ENCODE measurements at places on chromosomes 12 and 14. TPM values are rescaled to one million over a fixed set of nuclear protein-coding genes. Genes with fewer than 3 reads are reported as not detected.

Gene SOX5
- 7.1 TPM for total RNA-seq

Gene ANAPC7
- 35.0 TPM for total RNA-seq

Gene SUOX
- 29.0 TPM for total RNA-seq

Gene POTEM
- total RNA-seq: not detected

Gene SLC4A8
- 0.46 TPM for total RNA-seq

GRCh38 chr12:78149459-78149858 is 318.8 kb downstream of the NAV3 start:
- H3K4me1 ChIP-seq: no peaks in the 10 kb centered on the region
- no peak overlapping the region for H3K27ac ChIP-seq
- H3K4me3 ChIP-seq: no peak overlapping the region
- H3K27me3 ChIP-seq: no peaks in the 10 kb centered on the region
- no peak for DNase-seq

- H3K4me1 ChIP-seq: no peaks in the 10 kb centered on the region
- no peaks in the 10 kb centered on the region for H3K36me3 ChIP-seq
- no peak overlapping the region for H3K27ac ChIP-seq
- H3K4me3 ChIP-seq: no peak overlapping the region
Measured at GRCh38 chr14:54377501-54377900, 19.3 kb upstream of the CDKN3 start.

- no peaks in the 10 kb centered on the region for H3K27me3 ChIP-seq
- peak overlapping the region; percentile 62 for H3K27ac ChIP-seq
- H3K4me3 ChIP-seq: no peak overlapping the region
- no peak for DNase-seq
- H3K4me1 ChIP-seq: peaks cover 24% of the 10 kb centered on the region
Measured at GRCh38 chr12:19547271-19547671, 108.0 kb downstream of the AEBP2 start.

- no peaks in the 10 kb centered on the region for H3K4me1 ChIP-seq
- no peaks in the 10 kb centered on the region for H3K36me3 ChIP-seq
- no peak overlapping the region for H3K4me3 ChIP-seq
- no peaks in the 10 kb centered on the region for H3K27me3 ChIP-seq
- DNase-seq: no peak
Measured at GRCh38 chr14:67837011-67837624, 17.5 kb downstream of the RAD51B start.

DNA sequence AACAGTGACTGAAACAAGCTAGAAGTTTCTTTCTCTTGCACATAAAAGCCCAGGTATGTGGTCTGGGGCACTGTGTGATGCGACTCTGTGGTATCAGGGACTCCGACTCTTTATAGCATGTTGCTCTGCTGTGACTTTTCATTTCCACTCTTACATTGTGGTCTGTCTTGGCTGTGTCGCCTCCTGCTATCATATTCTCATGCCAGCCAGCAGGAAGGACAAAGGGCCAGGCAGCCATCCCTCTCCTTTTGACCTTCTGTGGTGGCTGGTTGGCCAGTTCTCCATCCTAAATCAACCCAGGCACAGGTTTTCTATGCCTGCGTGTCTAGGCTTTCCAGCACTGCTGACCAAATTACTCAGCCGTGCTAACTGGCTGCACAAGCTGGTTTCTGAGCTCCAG is 8.0 kb downstream of the ACAD10 start:
- H3K27ac ChIP-seq: no peak overlapping the region
- no peak overlapping the region for H3K4me3 ChIP-seq
- H3K27me3 ChIP-seq: no peaks in the 10 kb centered on the region
- DNase-seq: no peak
- H3K4me1 ChIP-seq: no peaks in the 10 kb centered on the region
- H3K36me3 ChIP-seq: peaks cover 19% of the 10 kb centered on the region

- no peaks in the 10 kb centered on the region for H3K36me3 ChIP-seq
- no peak overlapping the region for H3K4me3 ChIP-seq
- no peaks in the 10 kb centered on the region for H3K27me3 ChIP-seq
- H3K27ac ChIP-seq: peak overlapping the region; percentile 28
- no peak for DNase-seq
- no peaks in the 10 kb centered on the region for H3K4me1 ChIP-seq
Measured at GRCh38 chr14:50082784-50083466, 33.4 kb downstream of the VCPKMT start.
